ENCODE measurements at places on chromosomes 6 and 20.

DNA sequence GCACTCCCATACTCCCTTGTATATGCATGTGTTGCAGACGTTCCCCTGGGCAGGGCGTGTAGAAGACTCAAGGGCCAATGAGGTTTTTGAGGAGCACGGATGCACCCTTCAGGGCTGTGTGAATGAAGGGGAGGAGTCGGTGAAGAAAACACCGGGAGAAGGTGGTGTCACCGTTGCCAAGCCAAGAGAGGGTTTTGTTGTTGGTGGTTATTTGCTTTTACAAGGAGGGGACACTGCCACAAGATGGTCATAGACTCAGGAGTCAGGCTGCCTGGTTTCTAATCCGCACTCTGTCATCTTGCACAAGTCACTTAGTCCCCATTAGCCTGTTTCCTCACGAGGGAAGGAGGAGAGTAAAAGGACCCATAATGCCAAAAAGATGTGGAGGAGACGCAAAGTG, 124.0 kb downstream of the PXDC1 start:
- DNase-seq, result no peak

GRCh38 chr6:154498340-154498934, 12.0 kb downstream of the CNKSR3 start:
- no peak for DNase-seq

DNA sequence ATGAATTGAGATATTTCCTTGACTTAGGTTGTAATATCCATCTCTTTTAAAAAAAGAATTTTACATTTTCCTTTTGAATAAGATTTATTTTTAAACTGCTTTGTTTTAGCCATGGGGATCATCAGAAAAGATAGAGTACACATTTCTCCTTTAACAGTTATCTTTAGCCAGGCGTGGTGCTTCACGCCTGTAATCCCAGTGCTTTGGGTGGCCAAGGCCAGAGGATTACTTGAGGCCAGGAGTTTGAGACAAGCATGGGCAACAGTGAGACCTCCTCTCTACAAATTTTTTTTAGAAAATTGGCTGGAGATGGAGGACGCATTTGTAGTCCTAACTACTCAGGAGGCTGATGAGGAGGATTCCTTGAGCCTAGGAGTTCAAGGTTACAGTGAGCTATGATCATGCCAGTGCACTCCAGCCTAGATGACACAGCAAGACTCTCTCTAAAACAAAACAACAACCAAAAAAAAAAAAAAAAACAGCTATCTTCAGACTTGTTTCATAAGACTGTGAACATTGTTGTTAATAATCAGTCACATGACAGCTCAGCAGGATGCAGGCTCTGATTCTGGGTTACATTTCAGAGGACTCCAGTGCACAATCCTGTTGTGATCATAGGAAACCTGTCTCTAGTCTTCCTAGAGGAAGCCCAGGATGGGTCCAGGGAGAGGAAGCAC, 2.0 kb upstream of the SLC17A3 start:
- no peak for DNase-seq

GRCh38 chr6:48747040-48747439, 636.0 kb upstream of the PTCHD4 start:
- no peak for DNase-seq

GRCh38 chr6:157034436-157035230, 257.5 kb downstream of the ARID1B start:
- no peak for DNase-seq

- DNase-seq, result no peak
Measured at GRCh38 chr6:3263096-3263495, 4.3 kb downstream of the PSMG4 start.

DNA sequence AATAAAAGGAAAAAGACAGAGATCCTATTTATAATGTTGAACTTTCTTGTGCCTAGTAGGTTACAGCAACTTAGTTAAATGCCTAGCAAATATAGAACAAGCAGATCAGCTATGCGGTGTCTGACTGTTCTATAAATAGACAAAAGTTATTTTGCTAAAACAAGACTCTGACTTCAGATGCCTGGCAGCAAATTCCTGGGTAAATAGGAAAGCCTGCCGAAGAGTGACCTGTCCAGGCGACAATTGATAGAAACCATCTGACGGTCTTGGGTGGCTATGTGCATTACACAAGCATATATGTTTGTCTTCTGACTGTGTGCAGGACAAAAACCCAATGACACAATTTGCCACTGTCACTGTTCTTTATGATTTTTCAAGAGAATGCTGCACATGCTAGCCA, 38.0 kb upstream of the PDE10A start:
- DNase-seq, result no peak

DNA sequence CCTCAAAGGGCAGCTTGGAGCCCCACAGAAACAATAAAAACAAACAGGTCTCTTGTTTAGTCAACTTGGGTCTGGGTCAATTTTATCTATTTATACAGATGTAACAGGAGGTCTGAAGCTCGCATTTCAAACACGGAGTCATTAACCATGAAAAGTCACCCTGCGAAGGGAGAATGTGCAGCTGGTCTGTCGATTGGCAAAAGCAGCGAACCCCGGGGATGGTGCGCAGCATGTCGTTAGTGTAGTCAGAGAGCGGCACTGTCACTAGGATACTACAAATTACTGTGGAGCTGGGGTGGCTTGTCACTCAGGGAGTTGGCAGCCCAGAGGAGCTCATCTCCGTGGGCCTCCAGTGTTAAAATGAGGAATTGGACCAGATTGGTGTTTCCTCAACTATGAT, 190.4 kb upstream of the ARG1 start:
- DNase-seq, result no peak

DNA sequence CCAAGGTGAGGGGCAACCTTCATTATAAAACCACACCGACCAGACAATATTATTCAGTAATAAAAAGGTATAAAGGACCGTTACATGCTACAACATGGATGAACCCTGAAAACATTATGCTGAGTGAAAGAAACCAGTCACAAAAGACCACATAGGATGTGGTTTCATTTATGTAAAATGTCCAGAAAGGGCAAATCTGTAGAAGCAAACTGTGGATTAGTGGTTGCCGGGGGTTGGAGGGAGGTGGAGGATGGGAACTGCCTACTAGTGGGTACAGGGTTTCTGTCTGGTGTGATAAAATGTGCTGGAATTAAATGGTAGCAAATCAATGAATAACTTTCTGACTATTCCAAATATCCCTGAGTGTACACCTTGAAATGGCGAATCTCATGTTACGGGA, 10.2 kb upstream of the PRND start:
- DNase-seq, result no peak

DNA sequence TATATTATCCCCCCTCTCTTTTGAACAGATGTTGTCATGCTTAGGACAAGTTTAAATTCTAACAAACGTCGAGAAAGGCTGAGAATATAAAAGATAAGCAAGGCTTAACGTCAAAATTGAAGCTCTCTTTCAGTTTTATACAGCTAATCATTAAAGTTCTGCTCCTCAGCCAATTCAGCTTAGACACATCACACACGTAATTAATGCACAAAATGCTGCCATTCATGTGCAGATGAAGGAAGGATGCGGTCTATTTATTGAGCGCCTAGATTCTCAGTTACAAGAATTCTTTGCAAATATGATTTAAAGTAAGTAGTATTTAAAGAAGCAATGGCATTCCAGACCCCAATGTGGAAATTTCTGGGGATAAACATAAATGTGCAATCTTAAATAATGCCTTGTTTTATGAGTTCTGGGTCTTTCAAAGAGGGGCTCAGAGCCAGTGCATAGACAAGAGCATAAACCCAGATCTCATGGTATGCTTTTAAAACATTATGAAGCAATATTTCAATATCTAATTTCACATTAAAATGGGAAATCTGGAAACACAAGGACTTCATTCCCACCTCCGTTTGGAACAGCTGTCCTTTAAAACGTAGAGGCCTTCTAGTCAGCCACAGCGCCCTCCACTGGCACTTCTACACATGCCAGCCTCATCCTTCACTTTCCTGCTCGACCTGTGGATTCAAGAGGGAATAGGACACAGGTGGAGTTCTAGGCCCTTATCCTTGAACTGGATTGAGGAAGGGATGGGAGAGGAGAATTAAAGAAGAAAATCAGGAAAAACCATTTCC, 85.8 kb downstream of the LYRM4 start:
- DNase-seq, result no peak

GRCh38 chr20:19967445-19967844, 49.7 kb upstream of the NAA20 start:
- no peak for DNase-seq

GRCh38 chr6:142241061-142241460, 60.7 kb upstream of the ADGRG6 start:
- no peak for DNase-seq
